Activated CD8-positive, alpha-beta T cell treated with anti-CD3 and anti-CD28 coated beads for 36 hours (primary cell): ENCODE measurements at places on chromosomes 4 and X. TPM values are rescaled to one million over a fixed set of nuclear protein-coding genes. Genes with fewer than 3 reads are reported as not detected.

PRR32 gene
- total RNA-seq = not detected

NAP1L2 gene
- 1.4 TPM for total RNA-seq

PPBP gene
- not detected for total RNA-seq

DNA sequence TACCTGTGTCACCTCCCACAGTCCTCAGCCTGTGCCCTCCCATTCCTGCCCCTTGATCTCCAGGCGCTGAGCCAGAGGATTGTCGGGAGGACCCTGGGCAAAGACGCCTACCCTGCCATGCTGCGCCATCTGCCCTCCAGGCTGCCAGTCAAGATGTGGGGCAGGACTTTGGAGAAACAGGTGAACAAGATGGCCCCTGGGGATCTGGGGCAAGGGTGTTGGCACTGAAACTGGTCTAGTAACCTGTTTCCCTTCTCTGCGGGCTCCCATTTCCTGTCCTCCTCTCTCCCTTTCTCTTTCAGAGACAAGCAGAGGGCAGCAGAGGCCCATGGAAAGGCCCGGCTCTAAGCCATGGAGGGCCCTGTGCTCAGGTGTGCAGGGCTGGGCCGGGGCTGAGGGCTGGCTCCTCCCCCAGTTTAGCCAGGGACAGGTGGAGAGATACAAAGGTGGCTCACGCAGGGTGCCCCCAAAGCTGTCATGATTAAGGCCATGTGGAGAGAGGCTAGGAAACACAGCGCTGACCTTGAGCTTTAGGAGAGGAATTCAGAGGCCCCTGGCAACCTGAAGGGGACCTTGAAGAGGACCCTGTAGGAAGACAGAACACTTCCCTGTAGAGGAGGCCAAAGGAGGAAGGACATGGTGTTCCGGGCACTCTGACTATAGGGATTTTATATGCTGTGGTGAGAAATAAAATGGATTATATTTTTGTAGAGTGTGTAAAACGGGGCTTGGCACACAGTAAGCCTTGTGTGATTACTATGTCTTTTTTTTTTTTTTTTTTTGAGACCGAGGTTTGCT, at the start of gene GLOD5:
TSS of gene GLOD5 (plus strand) at position 74 of the 798 bp plus-strand sequence. CDS start at position 118, 44 bp downstream.
- no peak within 1 kb of the TSS for H3K27ac ChIP-seq
- H3K36me3 ChIP-seq = no peaks in the 10 kb centered on the region
- DNase-seq = peak; percentile 40
- peaks cover 3% of the 10 kb centered on the region for H3K4me1 ChIP-seq
- H3K27me3 ChIP-seq = no peaks in the 10 kb centered on the region

GRCh38 chr4:173446416-173446815, 47.5 kb upstream of the SCRG1 start:
- H3K27me3 ChIP-seq = no peaks in the 10 kb centered on the region
- no peak overlapping the region for H3K4me3 ChIP-seq
- H3K36me3 ChIP-seq = no peaks in the 10 kb centered on the region
- H3K4me1 ChIP-seq = no peaks in the 10 kb centered on the region
